ENCODE measurements at places on chromosomes 16 and 17. TPM values are rescaled to one million over a fixed set of nuclear protein-coding genes. Genes with fewer than 3 reads are reported as not detected.
A peak's percentile ranks its signal among the peaks of the same experiment; 100 is the strongest.

Gene CNGB1
- not detected for total RNA-seq

Gene KCNG4
- total RNA-seq, result not detected

Gene GFAP
- not detected for total RNA-seq

Gene RILP
- total RNA-seq, result 2.2 TPM

Gene OR3A3
- not detected for total RNA-seq

Gene AOC2
- 2.7 TPM for total RNA-seq

- DNase-seq, result no peak
These were observed 115.9 kb upstream of the CDH13 start for GRCh38 chr16:82510789-82511305.

DNA sequence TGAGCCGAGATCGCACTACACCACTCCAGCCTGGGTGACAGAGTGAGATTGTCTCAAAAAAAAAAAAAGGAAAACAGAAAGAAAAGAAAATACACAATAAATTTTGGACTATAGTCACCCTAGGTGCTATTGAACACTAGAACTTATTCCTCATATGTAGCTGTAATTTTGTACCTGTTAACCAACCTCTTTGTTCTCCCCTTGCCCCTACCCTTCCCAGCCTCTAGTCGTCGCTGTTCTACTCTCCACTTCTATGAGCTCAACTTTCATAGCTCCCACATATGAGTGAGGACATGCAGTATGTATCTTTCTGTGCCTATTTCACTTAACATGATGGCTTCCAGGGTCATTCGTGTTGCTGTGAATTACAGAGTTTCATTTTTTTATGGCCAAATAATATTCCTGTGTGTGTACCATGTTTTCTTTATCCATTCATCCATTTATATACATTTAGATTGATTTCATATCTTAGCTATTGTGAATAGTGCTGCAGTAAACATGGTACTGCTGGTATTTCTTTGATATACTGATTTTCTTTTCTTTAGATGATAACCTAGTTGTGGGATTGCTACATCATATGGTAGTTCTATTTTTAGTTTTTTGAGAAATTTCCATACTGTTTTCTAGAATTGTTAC is 28.3 kb downstream of the VPS35L start:
- peak; percentile 28 for DNase-seq

- DNase-seq, result no peak
These were observed 29.4 kb downstream of the ANKFY1 start for GRCh38 chr17:4234401-4234800.

GRCh38 chr16:81834868-81835267 is 55.8 kb downstream of the PLCG2 start:
- DNase-seq, result no peak

- no peak for DNase-seq
These were observed 30.1 kb downstream of the ABCA8 start for GRCh38 chr17:68924793-68925720.

DNA sequence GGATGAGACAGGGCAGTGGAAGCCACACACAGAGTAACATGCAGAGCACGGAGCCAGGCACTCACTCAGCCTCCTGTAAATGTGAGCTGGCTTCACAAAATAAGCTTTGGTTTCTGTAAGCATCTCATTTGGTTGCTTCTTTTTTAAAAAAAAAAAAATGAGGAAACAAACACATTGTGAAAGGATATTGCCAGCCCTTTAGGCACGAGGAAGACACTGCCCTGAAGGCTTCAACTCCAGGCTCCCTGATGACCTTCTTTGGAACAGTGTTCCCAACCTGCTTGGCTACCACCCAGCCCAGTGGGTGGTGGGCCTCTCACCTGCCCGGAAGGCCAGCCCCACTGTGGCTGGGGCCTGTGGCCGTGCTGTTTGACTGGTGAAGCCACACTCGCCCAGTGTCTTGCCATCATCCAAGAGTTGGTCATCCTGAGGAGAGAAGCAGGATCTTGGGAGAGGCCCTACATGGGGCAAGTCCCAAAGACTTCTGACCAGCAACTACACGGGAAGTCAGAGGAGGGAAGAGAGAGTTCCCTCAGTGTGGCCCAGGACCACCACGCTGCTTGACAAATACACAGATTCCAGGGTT is 1.9 kb downstream of the ELOB start:
- peak; percentile 6 for DNase-seq

GRCh38 chr16:9425236-9425635 is 333.8 kb downstream of the HAPSTR1 start:
- DNase-seq, result no peak

Measured in CD4-positive, alpha-beta memory T cell (primary cell).